ENCODE measurements at places on chromosomes 3 and 15. TPM values are rescaled to one million over a fixed set of nuclear protein-coding genes. Genes with fewer than 3 reads are reported as not detected.

GRCh38 chr15:40242213-40242599, 3.3 kb downstream of the PAK6 start:
- H3K36me3 ChIP-seq, result no peaks in the 10 kb centered on the region
- peaks cover 24% of the 10 kb centered on the region for H3K27me3 ChIP-seq
- DNase-seq, result no peak
- no peak overlapping the region for H3K4me3 ChIP-seq
- H3K4me1 ChIP-seq, result peaks cover 12% of the 10 kb centered on the region

GRCh38 chr3:161337311-161337710, 34.0 kb downstream of the SPTSSB start:
- H3K27ac ChIP-seq, result no peak overlapping the region
- no peaks in the 10 kb centered on the region for H3K27me3 ChIP-seq
- no peak overlapping the region for H3K4me3 ChIP-seq
- no peak for DNase-seq

The CFAP100 gene
- total RNA-seq, result not detected

DNA sequence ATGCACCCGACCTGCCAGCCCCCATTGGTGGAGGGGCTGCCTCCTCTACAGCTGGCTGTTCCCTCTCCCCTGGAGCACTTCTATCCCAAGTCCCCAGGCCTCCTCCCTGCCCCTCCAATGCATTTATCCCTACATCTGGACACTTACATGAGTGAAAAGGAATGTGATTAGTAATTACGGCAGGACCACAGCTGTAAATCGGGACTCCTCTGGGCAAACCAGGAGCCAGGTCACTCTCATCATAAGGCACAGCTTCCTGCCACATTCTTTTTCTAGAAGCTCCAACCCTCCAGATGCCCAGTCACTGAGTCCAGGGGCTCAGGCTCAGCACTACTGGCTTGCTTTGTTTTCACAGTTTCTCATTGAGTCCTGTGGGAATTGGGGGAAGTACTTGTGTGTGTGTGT, 54.3 kb downstream of the IL20RB start:
- H3K27ac ChIP-seq, result peak overlapping the region; percentile 40
- no peaks in the 10 kb centered on the region for H3K27me3 ChIP-seq
- peak; percentile 86 for DNase-seq
- no peak overlapping the region for H3K4me3 ChIP-seq

GRCh38 chr3:140292170-140292569, 357.2 kb downstream of the CLSTN2 start:
- H3K27me3 ChIP-seq, result no peaks in the 10 kb centered on the region
- no peak overlapping the region for H3K27ac ChIP-seq
- DNase-seq, result no peak

The LIPC gene
- 0.44 TPM for total RNA-seq

Data from muscle of leg (tissue), 16 donors.